ENCODE measurements at places on chromosomes 1 and 21. TPM values are rescaled to one million over a fixed set of nuclear protein-coding genes. Genes with fewer than 3 reads are reported as not detected.

Gene SMIM1
- 2.8 TPM for total RNA-seq

Gene IL12RB2
- total RNA-seq: not detected

Gene RGS16
- total RNA-seq: 0.66 TPM

Gene WNT2B
- total RNA-seq: 3.2 TPM

Gene CACNA1S
- not detected for total RNA-seq

Gene NEGR1
- 3.6 TPM for total RNA-seq

Gene ADCY10
- 0.15 TPM for total RNA-seq

Gene ASTN1
- total RNA-seq: under 0.01 TPM

Gene DNAH14
- total RNA-seq: 14.7 TPM

Gene CELA2B
- total RNA-seq: not detected

Gene FMOD
- 1.6 TPM for total RNA-seq

Gene PROX1
- under 0.01 TPM for total RNA-seq

Gene ACTN2
- under 0.01 TPM for total RNA-seq

Gene LEFTY1
- total RNA-seq: not detected

Gene DYNLT5
- 0.33 TPM for total RNA-seq

Gene FMO1
- total RNA-seq: 0.66 TPM

Gene ALPL
- 0.87 TPM for total RNA-seq

Gene INSRR
- total RNA-seq: not detected

Gene IRF6
- 1.8 TPM for total RNA-seq

Gene CD2
- total RNA-seq: under 0.01 TPM
